ENCODE measurements at places on chromosomes 2 and 18. TPM values are rescaled to one million over a fixed set of nuclear protein-coding genes. Genes with fewer than 3 reads are reported as not detected.

ITGB6 gene
- 58.8 TPM for total RNA-seq

UGT1A4 gene
- total RNA-seq = not detected

TTL gene
- 38.7 TPM for total RNA-seq

ATP6V1B1 gene
- total RNA-seq = not detected

OR6B2 gene
- total RNA-seq = not detected

CDK5R2 gene
- not detected for total RNA-seq

HOXD13 gene
- not detected for total RNA-seq

RPIA gene
- 3.6 TPM for total RNA-seq

UGT1A7 gene
- total RNA-seq = 0.16 TPM

CIB4 gene
- total RNA-seq = not detected
